ENCODE measurements at places on chromosomes 6 and 20. TPM values are rescaled to one million over a fixed set of nuclear protein-coding genes. Genes with fewer than 3 reads are reported as not detected.
A peak's percentile ranks its signal among the peaks of the same experiment; 100 is the strongest.

Gene ATP9A
- polyA plus RNA-seq = 5.5 TPM

Gene IPCEF1
- 0.98 TPM for polyA plus RNA-seq

Gene PGC
- 26,682 TPM for polyA plus RNA-seq

Gene TEAD3
- 18.6 TPM for polyA plus RNA-seq

Gene SLC17A2
- not detected for polyA plus RNA-seq

Gene PI16
- 4.3 TPM for polyA plus RNA-seq

Gene RAET1E
- polyA plus RNA-seq = 2.6 TPM

Gene SPATS1
- polyA plus RNA-seq = not detected

Gene GFRA4
- polyA plus RNA-seq = not detected

Gene CALHM5
- 0.44 TPM for polyA plus RNA-seq

Gene F13A1
- polyA plus RNA-seq = 36.8 TPM

Gene NKX2-4
- polyA plus RNA-seq = not detected

Gene ZBTB22
- 11.8 TPM for polyA plus RNA-seq

Gene PNPLA1
- polyA plus RNA-seq = 0.61 TPM

Gene ITPR3
- 17.1 TPM for polyA plus RNA-seq

Gene GDAP1L1
- polyA plus RNA-seq = 0.61 TPM

Gene OOEP
- 0.18 TPM for polyA plus RNA-seq

Gene DEF6
- polyA plus RNA-seq = 32.8 TPM

Gene IMPG1
- polyA plus RNA-seq = not detected

- peak; percentile 50 for DNase-seq
These were observed 1.3 kb downstream of the RIPOR3 start for GRCh38 chr20:50689864-50690649.

- DNase-seq = no peak
These were observed 144.7 kb downstream of the MYO6 start for GRCh38 chr6:75893776-75894152.

GRCh38 chr20:32050851-32051556 lies 1.0 kb upstream of the HCK start:
- DNase-seq = no peak

DNA sequence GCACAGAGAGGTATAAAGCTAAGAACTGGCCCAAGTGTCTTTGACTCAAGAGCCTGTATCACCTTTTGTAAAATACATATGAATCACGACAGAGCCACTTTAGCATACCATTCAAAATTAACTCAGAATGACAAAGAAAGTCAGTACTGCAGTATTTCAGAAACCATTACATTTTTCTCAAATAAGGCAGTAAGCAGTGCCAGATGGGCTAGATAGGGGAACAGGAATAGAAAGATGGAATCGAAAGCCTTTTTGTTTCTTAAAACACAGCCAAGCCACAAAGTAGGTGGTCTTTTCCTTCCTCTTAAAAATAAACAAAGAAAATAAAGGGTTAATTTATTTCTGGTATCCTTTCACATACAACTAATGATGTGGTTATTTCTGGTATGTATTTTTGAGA lies 10.3 kb downstream of the CLDN20 start:
- DNase-seq = no peak

DNA sequence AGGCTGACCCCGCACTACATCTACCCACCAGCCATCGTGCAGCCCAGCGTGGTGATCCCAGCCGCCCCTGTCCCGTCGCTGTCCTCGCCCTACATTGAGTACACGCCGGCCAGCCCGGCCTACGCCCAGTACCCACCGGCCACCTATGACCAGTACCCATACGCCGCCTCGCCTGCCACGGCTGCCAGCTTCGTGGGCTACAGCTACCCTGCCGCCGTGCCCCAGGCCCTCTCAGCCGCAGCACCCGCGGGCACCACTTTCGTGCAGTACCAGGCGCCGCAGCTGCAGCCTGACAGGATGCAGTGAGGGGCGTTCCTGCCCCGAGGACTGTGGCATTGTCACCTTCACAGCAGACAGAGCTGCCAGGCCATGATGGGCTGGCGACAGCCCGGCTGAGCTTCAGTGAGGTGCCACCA lies 16.4 kb downstream of the RBM38 start:
- DNase-seq = no peak

GRCh38 chr6:148316308-148316707 lies 26.3 kb upstream of the SASH1 start:
- peak; percentile 31 for DNase-seq

- no peak for DNase-seq
These were observed 262.1 kb downstream of the HACE1 start for GRCh38 chr6:104597541-104598050.

GRCh38 chr20:48463916-48464315 lies 363.9 kb downstream of the PREX1 start:
- peak; percentile 58 for DNase-seq

- no peak for DNase-seq
These were observed 48.9 kb upstream of the BHLHE23 start for GRCh38 chr20:63055575-63056235.

GRCh38 chr20:17928633-17929311 lies 39.8 kb downstream of the SNX5 start:
- peak; percentile 77 for DNase-seq

GRCh38 chr6:167676666-167677421 lies 149.9 kb upstream of the AFDN start:
- peak; percentile 71 for DNase-seq

DNA sequence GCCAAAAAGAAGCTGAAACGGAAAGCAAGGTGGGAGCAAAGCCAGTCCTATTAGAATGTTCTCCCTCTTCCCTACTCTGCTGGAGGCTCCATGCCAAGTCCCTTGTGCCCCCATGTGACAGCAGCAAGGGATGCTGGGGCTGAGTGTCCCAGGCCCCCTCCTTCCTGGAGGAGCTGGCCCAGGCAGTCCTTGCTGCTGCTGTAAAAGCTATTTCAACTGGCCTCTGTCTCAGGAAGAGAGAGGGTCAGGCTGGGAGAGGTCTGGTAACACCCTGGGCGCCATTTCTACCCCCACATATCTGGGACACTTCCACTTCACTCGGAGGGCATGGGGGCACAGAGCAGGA lies 25.0 kb downstream of the TTBK1 start:
- no peak for DNase-seq

- DNase-seq = peak; percentile 60
These were observed 75.9 kb upstream of the MYL9 start for GRCh38 chr20:36465109-36466080.

DNA sequence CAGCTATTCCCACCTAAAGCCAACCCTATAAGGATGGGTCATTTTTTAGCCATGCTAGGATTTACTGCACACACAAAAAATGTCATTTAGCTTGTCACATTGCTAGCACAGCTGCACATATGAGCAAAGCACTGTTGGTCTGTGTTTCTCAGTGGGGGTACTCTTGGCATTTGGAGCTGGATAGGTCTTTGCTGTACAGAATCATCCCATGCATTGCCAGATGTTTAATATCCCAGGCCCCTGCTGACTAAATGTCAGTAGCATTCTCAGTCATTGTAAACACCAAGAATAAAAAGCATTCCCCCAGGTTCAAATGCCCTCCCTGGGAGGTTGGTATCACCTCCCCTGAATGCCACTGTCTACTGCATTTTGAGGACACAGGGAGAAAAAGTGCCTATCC lies 14.6 kb upstream of the LTV1 start:
- DNase-seq = no peak

DNA sequence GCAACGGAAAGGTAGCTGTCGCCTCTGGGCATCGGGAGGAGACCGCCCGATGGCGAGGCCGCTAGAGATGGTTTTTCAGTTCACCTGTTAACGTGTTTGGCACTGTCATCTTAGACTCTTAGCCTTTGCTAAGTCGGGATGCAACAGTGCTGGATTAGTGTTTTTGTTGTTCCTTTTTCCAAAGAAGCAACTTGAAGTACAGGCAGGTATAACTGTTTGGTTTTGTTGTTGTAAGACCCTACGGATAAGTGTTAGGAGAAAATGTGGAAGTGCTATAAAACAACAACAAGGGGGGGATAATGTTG lies 723 bp downstream of the MANEA start:
- DNase-seq = no peak

DNA sequence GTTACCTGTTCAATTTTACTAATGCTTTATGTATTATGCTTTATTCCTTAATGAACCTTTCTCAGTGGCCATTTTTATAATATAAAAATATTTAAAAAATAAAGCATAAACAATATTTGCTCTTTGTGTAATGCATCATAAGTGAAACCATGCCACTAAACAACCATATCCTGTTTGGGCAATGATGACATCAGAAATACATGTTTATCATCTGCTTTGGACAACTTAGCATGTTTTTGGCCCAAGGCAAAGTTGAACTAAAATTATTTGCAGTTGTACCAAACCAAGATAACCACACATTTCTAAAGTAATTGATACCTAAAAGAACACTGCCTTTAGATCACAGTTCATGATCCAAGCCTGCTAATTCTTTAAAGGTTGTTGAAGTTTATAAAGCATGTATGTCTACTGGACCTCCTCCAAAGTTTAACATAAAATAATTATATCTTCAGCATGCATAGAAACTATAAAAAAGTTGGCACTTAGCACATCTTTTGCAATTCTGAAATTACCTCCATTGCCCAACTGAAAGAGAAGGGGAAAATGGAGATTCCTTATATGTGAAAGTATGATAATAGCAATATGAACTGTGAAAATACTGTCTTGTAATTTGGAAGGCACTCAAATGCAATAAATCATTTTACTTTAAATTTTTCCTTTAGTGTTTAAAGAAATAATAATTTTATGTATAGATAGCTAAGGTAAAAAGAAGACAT lies 325.6 kb upstream of the RUNX2 start:
- no peak for DNase-seq

- no peak for DNase-seq
These were observed 62.8 kb upstream of the GTSF1L start for GRCh38 chr20:43789593-43789992.

DNA sequence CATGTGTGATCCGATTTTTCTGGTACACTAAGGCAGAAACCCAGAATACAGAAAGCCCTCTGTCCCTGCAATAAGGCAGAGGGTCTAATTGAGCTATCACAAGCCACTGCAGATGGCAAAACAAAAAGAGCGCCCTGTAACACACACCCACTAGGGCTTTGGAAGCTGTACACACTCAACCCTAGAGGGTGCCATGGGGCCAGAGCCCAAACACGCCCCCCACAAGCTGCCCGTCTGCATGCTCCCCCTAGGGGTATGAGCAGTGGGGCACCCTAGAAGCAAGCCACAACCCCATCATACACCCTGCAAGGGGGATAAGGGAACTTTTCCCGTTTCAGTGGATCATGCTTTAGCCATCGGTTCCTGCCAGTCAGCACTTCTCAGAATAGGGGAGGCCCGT lies 62.2 kb upstream of the PDE10A start:
- no peak for DNase-seq

DNA sequence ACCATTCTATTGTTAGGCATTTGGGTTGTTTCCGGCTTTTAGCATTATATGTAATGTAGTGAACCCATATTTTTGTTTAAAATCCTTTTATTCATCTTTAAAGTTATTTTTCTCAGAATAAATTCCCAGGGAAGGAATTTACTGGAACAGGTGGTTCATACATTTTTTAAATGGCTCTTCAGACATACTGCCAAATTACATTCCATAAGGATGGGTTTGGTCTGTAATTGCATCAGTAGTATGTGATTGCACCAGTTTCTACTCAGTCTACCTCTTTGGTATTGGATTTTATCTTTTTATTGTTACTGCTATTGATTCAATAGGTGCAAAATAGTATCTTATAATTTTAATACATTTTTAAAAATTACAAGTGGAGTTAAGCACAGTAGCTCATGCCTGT lies 27.2 kb downstream of the BRPF3 start:
- DNase-seq = no peak

- DNase-seq = no peak
These were observed 17.3 kb upstream of the PCMTD2 start for GRCh38 chr20:64238115-64238825.

DNA sequence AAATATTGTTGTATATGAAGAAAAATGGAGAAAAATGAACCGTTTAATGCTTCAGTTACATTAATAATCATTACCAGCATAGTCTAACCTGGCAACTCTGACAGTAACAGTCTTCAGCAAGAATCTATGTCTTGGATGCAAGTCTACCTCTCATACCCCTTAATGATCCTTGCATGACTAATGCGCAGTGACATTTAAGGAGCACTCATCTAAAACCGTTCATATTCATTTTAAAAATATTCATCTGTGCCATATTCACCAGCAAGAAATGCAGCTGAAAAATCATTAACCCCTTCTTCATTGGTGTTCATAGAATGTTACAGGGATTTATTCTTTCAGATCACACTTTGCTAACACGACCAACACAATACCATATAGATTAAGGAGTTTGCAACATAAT lies 227.2 kb upstream of the ASCC3 start:
- no peak for DNase-seq

DNA sequence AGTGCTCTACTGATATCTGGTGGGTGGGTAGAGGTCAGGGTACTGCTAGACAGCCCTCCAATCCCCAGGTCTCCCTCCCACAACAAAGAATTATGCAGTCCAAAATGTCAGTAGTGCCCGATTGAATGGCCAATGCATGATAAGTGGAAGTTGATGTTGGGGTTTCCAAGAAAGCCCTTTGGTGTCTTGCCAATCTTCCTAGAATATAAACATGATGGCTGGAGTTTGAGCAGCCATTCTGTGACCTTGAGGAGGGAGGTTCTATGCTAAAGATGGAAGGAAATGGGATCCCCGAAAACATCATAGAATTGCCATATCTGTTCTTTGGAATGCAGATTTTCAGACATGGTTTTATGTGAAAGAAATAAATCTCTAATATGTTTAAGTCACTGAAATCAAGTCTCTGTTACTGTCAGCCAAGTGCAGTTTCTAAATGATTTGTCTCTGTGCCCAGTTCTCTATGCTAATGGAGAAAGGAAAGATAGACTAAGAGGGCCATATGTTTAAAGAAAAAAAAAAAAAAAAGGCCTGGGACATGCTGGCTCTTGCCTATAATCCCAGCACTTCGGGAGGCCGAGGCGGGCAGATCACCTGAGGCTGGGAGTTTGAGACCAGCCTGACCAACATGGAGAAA lies 32.8 kb upstream of the PTPN1 start:
- DNase-seq = no peak

DNA sequence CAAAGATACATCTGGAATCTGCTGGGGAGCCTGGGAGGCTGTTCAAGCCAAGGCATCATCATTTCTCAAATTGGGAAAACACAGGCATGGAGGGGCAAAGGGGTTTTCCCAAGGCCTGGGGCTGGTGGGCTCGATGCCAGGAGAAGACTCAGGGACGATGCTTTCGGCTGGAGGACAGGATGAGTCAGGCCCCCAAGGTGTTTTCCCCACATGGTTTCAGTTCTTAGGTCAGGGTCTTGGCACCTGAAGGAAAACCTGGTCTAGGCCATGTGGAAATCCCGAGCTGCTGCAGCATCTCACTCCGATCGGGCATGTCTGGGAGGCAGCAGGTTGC lies 348.1 kb downstream of the CDC5L start:
- no peak for DNase-seq

DNA sequence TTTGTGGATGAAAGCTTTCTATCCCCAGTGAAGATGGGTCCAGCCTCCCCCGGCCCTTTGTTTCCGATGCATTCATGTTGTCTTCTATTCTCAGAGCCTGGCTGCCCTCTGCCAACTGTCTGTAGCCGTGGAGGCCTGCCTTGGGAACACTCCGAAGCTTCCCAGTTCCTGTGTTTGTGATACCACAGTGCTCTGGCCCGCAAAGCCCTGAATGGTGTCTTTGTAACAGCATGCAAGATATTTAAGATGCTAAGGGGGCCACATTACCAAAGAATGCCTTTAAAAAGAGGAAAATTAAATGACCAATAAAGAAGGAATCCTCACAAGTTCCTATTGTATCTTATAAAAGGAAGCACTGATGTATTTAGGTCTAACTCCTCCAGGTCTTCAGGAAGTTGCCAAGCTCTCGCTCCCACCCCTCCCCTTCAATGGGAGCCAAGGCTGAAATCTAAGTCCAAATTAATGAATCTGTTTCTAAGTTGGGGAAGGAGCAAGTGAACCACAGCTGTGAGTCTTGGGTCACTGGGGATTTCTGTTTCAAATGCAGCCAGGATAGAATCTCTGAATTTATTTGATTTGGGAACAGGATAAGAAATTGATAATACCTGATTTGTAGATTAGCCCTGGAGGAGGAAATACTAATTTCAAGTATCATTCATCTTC lies 596.1 kb downstream of the QKI start:
- DNase-seq = no peak

Data from stomach (tissue), 19 donors.